ENCODE measurements at places on chromosomes 13 and 19.

GRCh38 chr13:44622261-44622660 lies 46.1 kb upstream of the TSC22D1 start:
- DNase-seq, result no peak

GRCh38 chr13:93437081-93437480 lies 210.5 kb downstream of the GPC6 start:
- no peak for DNase-seq

DNA sequence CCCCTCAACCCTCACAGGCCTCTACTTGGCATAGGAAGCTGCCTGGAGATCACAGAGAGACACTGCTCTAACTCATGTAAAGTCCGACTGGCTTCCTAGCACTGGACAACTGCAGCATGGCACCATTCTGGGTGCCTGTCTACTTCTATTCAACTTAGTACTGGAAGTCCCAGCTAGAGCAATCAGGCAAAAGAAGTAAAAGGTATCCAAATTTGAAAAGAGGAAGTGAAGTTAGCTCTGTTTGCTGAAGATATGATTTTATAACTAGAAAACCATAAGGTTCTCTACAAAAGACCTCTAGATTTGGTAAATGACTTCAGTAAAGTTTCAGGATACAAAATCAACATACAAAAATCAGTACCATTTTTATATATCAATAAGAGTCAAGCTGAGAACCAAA lies 1017.6 kb downstream of the PCDH9 start:
- DNase-seq, result no peak

GRCh38 chr19:33388725-33389420 lies 15.4 kb downstream of the CEBPG start:
- DNase-seq, result no peak

DNA sequence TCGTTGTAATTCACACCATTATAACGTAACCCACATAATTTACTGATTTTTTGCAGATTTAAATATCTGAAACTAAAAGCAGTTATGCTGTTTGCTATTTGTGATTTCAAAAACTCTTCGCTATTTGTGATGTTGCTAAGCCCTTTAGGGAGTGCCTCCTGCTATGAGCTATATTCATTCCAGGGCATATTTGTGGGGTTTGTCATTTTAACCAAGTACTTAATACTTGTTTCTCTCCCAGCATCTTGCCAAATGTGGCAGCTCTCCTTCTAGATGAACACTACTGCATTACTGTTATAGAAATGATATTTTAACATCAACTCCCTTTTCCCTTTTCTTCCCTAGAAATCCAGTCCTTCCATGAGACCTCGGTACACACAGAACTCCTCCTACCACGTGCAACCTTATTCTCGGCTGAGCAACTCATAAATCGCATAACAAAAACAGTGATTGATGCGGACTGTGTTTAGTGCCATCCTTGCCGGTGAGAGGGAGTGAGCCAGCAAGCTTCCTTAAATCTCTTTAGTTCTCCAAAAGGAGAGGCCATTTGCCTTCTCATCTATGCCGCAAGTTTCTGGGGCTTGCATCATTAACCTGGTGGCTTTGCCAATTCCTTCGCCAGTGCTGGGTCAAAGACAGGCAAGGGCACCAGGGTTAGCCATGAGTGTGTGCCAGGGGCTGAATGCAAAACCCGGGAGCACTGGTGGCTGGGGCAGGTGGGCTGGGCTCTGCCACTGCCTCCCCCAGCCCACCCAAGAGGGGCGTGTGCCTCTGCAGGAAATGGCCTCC lies 33.4 kb downstream of the RFX2 start:
- no peak for DNase-seq

GRCh38 chr19:661427-662196 lies 1.4 kb downstream of the RNF126 start:
- peak; percentile 65 for DNase-seq

GRCh38 chr13:29903996-29904395 lies 53.6 kb upstream of the UBL3 start:
- DNase-seq, result no peak

DNA sequence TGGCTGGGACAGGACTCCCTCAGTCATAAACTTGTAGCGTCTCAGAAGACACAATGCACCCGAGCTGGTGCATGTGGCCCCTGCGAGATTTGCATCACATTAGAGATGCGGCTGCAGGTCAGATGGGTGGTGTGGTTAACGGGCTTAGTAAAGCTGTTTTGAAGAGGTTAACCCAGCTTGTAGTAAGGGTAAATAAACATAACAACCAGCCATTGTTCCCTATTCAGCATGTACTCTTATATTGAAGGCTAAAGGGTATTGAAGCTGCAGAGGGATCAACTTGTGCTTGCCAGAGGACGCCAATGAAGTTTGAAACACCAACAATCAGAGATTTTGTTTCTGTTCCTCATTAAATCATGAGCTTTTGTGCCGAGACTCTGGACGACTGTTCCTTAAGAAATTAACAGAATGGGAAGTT lies 79.4 kb downstream of the ZIC5 start:
- no peak for DNase-seq

GRCh38 chr19:1163283-1163933 lies 10.7 kb downstream of the SBNO2 start:
- DNase-seq, result no peak

DNA sequence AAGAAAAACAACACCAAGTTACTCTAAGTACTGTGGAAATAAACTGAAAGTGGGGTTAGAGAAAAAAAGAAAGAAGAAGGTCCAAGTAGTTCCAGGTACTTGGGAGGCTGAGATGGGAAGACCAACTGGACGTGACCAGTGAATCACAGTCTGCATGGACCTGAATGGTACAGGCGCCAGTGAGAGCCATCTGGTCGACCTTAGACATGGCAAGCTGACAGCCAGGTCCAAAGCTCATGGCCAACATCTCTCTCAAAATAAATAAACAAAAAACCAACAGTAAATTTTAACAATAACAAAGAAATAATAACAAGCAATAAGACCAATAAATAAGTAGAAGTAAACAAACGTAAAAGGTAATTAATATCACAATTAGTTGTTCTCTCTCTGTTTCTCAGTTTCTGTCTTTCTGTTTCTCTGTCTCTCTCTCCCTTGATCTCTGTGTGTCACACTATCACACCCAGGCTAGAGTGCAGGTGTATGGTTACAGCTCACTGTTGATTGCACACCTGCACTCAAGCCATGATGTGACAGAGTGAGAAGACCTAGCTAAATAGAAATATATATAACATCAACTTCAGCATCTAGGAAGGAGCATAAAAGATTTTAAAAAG lies 31.6 kb upstream of the ZNF724 start:
- no peak for DNase-seq

GRCh38 chr13:26989261-26989956 lies 182.2 kb downstream of the USP12 start:
- DNase-seq, result no peak

GRCh38 chr13:86581706-86582105 lies 782.5 kb upstream of the SLITRK6 start:
- DNase-seq, result no peak

GRCh38 chr13:79803989-79804388 lies 323.0 kb downstream of the NDFIP2 start:
- no peak for DNase-seq

DNA sequence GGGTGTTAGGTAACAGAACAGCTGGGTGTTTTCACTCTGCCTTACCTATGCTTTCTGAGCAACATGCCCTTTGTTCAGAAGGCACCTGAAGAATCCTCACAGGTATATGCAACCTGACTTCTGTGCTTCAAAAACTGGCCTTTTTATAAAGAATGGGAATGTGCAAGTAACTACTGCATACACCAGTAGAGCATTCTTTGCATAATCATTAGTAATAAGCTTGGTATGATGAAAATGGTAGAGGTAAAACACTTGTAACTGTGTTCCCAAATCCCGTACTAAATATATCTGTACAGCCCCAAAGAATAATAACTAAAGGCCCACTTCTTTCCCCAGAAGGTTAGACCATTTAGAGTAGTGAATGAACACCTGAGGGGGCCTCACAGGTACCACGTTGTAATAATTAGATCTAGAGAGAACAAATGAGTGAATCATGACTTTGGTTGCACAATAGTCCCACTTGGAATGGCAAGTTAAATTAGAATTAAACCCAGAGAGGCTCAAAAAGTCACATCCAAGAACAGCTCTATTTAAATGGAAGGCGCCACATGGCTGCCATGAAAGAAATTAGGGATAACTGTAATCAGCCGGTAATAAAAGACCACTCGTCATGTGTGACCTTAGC lies 413.9 kb downstream of the KLF12 start:
- no peak for DNase-seq

DNA sequence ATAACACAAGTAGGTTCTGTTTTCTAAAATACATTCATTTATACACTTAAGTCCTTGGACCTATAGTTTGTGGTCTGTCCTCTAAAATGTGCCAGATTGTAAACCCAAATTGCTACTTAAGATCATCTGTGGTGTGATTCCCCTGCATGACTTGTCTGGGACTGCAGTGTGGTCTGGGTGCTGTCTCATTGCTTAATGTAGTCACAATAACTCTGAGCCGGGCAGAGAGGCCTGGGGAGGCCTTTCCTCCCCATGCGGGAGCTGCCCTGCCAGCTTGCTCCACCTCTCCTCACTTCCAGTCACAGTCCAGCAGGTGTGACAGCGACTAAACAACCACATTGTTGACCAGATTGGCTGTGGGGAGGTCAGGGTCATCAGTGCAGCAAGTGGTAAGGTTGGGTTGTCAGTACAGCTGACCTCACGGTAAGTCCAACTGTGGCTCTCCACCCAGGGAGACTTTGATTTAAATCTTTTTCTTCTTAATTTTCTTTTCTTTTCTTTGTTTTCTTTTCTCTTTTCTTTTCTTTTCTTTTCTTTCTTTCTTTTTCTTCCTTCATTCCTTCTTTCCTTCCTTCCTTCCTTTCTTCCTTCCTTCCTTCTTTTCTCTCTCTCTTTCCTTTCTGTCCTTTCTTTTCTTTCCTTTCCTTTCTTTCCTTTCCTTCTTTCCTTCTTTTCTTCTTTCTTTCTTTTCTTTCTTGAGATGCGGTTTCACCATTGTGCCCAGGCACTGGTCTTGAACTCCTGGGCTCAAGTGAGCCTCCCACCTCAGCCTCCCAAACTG lies 4.4 kb upstream of the TUBA3C start:
- no peak for DNase-seq

GRCh38 chr19:42380155-42380554 lies 9.9 kb downstream of the CNFN start:
- DNase-seq, result no peak

DNA sequence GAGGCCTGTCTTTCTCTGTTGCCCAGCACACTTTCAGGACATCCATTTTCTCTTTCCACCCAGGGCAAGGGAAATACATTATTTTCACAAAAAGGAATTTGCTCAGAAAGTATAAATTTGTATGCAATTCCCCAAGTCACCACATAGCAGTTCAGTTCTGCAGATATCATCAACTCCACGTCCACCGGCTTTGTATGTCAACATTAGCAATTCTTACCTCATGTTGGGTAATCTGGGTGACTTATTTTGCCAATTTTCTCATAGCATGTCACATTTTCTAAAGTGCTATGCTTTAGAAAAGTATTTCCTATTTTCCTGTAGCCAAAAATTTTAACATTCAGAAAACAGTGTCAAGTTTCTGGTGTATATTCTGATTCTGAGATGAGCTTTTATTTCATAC lies 501.8 kb downstream of the EFNB2 start:
- no peak for DNase-seq

GRCh38 chr13:112205990-112206389 lies 139.0 kb downstream of the SOX1 start:
- no peak for DNase-seq

DNA sequence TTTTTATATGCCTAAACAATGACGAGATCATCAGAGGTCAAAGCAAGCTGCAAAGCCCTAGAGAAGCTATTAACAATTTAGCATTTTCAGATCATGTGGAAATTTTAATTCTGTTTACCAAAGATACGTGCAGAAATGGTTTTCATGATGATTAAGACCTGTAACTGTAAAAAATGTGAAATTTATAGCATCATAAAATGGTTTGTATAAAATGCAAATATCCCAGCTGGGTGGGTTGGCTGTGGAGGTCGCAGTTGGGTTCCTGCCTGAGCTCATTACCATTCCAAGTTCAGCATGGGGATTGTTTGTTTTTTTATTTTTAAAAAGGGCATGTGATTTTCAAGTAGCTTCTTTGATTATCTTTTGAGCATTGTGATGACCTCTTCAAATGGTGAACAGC lies 47.9 kb upstream of the SIAH3 start:
- no peak for DNase-seq

DNA sequence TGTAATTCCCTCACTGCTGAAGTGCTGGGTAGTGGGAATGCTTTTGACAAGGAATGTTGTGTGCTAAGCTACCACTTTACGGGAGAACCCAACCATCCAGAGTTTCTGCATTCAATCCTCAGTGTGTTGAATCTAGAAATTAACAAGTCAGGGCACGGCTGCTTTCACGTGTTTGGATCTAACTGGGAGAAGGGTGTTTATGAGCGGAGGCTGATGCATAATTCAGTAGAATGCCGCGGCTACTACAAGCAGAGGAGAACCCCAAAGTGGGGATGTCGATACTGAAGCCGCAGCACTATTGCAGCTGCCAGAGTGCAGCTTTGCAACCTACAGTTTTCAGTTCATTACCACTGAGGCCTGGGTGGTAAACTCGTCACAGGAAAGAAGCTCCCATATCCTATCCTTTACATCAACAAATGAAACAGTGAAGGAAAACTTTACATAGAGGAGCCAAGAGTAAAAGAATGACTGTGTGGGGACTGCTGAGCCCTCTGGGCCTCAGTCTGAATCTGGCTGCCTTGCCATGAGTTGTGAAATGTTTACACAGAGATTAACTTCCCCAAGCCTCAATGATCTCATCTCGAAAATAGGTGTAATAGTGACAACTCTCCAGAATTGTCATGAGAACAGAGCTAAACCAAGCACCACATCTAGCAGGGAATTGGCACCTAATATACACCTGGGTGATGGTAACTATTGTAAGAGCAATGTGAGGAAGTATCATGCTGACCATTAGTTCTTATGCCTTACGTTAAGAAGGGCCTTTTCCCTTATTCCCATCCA lies 531.7 kb downstream of the MYO16 start:
- DNase-seq, result no peak
